Activated T-cell treated with anti-CD3 and anti-CD28 coated beads, Interleukin-2, amount 50 U/mL, for 1 hour (primary cell): ENCODE measurements at places on chromosomes 12 and 14.

DNA sequence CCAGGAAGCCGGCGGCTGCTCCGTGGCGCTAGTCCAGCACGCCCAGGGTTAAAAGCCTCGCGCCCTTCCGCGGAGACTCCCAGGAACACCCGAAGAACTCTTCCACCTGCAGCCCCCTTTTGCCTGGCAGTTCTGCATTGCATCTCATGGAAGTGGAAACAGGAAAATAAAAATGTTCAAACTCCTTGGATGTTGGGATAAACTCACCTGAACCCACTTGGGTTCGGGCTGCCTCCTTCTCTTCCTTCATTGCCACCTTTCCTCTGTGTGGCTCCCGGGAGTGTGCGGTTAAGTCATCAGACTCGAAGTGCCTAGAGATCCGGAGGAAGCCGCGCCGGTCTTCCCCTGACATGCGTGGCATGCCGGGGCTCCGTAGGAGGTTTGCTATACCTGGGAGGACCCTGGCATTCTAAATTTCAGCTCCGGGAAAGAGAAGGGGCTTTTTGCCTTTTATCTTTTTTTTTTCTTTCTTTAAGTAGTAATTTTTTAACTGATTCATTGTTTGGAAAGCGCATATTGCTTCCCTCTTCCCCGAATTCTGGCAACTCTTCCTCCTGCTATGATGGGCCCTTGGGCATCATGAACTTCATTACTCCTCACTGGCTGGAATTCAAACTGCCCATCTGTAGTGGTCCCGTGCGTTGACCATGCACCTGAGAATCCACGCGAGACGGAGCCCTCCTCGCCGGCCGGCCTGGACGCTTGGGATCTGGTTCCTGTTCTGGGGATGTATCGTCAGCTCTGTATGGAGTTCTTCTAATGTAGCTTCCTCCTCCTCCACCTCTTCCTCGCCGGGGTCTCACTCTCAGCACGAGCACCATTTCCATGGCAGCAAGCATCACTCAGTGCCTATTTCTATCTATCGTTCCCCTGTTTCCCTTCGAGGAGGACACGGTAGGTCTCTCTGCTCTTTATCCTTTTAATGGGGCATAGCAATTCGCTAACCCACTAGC lies 931.4 kb downstream of the DIO2 start:
- DNase-seq, result no peak

- peak; percentile 54 for DNase-seq
These were observed 228.1 kb upstream of the AMIGO2 start for GRCh38 chr12:47307680-47308399.

DNA sequence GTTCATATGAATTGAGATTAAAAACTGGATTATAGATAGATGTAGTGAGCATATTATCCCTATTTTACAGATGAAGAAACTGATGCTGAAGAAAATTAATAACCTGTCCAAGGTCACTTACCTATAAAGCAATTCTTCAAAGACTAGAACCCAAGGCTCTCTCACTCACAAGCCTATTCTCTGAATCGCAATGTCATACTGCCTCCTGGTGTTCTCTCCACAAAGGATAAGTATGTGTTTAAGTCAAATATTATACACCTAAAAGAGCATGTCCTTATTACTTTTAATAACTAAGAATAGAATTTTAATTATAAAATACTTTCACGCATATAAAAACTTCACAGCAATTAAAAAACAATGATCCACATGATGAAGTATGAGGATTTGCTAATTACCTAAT lies 721.3 kb upstream of the USP15 start:
- DNase-seq, result no peak

DNA sequence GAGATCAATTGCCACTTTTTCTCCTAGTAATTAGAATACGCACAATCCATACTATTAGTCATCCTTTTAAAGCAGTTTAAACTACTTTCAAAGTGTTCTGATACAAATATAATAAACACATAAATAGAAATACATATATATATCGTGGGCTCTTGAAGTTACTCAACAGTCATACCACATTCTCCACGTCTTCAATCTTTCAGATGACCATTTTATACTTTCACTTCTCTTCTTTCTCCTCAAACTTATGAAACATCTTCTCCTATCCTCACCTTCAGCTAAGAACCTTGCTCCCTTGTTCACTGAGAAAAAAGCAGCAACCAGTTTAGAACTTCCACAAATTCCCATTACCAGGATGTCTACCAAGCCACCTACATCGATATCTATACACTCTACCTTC lies 19.2 kb downstream of the CEP290 start:
- DNase-seq, result no peak

- DNase-seq, result no peak
These were observed 820.7 kb upstream of the FBXO33 start for GRCh38 chr14:40252817-40253447.

DNA sequence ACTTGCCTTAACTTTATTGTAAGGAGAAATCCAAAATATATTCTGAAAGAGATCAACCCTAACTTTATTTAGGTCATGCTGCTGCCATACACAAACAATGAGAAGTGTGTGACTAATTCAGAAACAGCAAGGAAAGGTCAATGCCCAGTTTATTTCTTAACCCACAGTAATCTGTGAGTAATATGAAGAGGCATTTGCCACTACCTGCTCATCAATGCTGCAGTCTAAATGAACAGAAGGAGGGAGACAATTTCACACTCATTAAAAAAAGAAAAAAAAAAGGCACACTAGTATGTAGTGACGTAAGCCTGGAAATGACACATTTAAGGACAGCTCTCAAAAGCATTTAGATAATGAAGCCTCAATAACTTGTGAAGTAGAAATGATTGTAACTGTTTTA lies 90.5 kb upstream of the FOXN3 start:
- no peak for DNase-seq

GRCh38 chr12:52280319-52280795 lies 5.9 kb downstream of the KRT86 start:
- DNase-seq, result no peak

DNA sequence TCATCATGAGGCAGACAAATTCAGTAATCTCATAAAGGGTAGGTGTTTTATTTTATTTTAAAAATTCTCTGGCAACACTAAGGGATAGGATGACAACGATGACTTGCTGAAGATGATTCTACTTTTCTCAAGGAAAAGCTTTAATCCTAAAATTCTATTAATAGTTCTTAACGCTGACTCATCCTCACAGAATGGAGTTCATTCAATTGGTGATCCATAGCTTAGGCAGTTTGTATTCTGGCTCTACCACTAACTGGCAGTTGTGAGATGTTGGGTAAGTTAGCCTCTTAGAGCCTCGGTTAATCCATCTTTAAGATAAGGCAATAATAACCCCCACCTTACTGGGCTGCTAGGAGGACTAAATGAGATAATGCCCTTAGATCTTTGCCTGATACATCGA lies 116.3 kb downstream of the RTN1 start:
- DNase-seq, result no peak

- DNase-seq, result no peak
These were observed 15.5 kb upstream of the PARP11 start for GRCh38 chr12:3888659-3889058.

DNA sequence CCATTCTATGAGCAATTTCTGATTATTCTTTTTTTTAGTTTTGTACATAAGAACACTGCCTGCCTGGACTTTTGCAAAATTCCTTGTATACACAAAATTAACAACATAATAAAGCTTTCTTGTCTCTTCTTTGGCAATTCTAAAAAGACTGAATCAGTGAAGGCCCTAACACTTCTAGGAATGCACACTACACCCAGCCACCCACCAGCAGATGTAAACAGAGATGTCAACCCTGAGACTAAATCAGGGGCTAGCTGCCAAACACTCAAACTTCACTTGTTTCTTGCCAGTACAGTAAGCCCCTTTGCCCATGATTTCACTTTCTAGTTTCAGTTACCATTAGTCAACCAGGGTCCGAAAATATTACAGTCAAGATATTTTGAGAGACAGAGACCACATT lies 15.5 kb downstream of the DCAF5 start:
- no peak for DNase-seq

- DNase-seq, result no peak
These were observed 187.2 kb upstream of the NEDD1 start for GRCh38 chr12:96719660-96720362.

- no peak for DNase-seq
These were observed 865 bp upstream of the ZFP36L1 start for GRCh38 chr14:68793734-68794129.

GRCh38 chr14:50967103-50967502 lies 22.8 kb upstream of the PYGL start:
- DNase-seq, result no peak

- DNase-seq, result no peak
These were observed 65.3 kb downstream of the FOXN3 start for GRCh38 chr14:89351516-89352404.

DNA sequence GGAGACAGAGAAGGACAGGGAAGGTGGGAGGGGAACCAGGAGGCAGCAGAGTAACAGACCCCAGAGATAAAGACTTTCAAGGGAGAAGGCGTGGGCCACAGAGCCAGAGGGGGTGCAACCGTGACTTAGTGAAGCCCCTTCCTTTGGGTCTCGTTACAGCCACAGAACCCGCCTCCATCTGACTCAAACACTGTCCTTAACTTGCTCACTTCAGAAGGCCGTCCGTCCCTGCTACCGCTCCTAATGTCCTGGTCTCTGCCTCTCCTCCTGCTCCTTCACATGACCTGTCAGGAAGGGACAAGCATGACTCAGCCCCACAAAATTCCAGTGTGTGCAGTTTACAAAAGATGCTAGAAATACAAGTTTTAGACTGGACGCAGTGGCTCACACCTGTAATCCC lies 18.0 kb downstream of the RIMBP2 start:
- no peak for DNase-seq

DNA sequence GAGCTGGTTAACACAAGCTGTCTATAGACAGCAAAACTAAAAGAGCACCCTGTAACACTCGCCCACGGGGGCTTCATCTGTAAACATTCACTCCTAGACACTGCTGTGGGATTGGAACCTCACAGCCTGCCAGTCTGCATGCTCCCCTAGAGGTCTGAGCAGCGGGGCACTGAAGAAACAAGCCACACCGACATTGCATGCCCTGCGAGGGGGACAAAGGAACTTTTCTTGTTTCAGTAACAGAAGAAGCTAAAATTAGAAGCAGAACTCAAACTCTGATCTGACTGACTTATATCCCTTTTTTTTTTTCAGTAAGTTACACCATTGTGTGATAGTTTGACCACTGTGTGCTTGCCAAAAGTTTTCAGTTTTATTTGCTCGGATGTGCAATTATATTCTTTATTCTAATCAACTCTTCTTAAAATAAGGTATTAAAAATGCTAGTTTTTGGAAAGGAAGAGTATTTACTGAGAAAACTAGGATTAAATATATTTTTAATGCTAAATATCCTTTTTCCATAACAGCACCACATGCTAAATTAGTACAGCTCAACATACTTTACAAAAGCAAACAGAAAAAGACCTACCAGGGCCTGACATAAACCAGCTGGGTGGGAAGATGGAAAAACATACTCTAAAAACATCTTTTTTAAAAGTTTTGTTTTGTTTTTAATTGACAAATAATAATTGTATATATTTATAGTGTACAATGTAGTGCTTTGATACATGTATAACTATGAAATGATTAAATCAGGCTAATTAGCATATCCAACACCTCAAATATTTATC lies 100.2 kb downstream of the EPS8 start:
- no peak for DNase-seq

DNA sequence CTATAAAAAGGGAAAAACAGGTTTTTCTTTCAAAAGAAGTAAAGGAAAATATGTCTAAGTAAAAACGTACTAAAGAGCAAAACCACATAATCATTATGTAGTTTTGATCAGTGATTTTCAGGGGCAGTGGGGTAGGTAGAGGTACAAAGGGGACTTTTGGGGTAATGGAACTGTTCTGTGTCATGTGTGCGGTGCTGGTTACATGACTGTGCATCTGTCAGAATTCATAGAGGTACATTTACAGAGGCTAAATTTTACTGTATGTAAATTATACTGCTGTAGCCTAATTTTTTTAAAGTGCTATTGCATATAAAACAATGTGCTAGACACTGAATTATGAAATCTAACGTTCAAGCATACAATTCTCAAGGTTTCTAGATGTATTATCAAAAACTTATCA lies 2.0 kb downstream of the ESR2 start:
- DNase-seq, result no peak

DNA sequence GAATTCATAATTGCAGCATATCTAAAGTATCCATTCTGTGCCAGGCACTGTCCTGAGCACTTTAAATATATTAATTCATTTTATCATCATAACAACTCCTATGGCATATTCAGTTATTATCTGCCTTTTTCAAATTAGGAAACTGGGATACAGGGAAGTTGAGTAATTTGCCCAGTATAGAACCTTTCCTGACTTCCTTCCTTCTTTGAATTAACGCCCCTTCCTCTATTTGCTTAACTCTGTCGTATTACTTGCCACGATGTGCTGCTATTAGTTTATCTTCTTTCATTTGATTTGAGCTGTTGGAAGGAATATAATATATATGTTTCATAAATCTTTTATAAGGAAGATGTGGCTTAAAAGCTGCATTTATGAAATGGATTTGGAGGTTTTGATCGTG lies 25.4 kb upstream of the FAM177A1 start:
- no peak for DNase-seq

DNA sequence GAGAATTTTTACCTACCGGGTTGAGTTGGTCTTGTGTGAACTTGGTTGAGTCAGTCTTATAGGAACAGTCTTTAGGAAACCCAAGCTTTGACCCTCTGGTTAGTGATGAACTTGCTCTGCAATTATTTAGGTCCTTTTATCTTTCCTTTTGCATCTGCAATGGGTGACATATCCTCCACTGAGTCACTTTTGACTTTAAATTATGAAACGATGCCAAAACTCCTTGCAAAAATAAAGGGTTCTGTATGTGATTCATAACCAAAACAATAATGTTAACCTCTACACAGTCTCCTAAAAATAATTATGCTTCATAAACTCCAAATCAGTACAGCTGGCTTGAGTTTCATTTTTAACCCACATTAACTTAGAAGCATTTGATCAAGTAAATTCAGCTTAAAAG lies 979.4 kb downstream of the GALC start:
- DNase-seq, result no peak

DNA sequence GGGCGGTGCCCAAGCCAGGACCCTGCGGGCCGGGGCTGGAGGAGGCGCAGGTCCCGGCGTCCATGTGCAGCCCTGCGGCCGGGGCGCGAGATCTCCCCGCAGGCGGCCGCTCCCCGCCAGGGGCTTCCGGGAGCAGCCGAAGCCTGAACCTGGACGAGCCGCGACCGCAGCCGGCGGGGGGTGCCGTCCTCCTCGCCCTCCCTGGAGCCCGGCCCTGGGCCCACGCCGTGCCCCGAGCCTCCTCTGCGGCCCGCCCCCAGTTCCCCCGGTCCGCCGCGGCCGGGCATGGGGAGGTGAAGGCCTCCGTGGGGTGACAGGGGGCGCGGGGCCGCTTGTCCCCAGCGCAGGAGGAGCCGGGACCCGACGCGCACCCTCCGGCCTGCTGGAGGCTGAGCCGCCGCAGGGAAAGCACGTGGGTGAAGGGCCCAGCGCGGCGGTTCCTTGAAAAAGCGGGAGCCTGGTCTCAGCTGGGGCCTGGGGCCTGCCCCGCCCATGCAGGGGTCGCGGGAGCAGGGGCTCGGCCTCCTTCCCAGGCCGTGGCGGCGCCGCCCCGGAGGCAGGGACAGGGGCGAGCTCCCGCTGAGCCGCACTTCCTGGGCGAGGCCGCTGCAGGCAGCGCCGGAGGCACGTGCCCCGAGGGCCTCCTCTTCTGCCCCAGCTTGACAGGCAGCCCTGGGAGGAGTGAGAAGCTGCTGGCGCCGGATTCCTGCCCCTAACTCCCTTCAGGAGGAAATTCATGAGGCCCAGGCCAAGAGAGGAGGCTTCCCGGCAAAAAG lies 55.6 kb upstream of the PPP2R5C start:
- DNase-seq, result peak; percentile 77

- DNase-seq, result no peak
These were observed 444 bp upstream of the GEMIN2 start for GRCh38 chr14:39113685-39114072.
